CD4-positive, alpha-beta T cell treated with Interleukin-1 beta for 1 hour (primary cell): ENCODE measurements at places on chromosomes 5 and 9.

DNA sequence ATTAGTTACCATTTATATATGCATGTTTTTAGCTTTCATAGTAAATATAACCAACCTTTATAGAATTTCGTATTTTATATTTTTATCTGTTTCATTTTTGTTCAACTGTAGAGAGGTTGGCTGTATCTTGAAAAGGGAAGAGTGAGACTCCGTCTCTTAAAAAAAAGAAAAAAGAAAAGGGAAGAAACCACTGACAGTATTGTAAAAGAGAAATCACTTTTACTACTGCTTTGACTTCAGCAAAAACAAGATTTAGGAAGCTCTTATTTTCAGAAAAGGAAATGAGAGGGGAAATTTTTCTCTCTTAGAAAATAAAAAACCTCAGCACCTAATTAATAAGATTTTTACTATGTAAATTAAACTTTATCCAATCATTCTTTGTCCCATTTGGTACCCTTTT, 14.4 kb downstream of the POLK start:
- DNase-seq = no peak

DNA sequence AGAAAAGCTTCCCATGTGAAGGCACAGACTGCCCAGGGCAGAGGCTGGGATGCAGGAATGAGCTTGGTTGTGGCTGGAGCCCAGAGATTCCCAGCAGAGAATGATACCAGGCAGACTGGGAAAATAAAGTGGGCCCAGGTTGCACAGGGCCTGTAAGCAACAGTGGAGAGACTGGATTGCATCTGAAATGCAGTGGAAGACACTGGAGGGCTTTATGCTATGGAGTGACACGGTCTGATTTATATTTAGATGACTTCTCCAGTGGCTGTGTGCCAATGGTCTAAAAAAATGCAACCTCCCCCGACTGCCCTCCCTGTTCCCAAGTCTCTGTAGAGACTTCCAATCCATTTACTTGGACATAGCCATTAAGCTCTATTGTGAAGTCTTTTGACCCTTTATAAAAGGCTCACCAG, 951.1 kb upstream of the DMAC1 start:
- no peak for DNase-seq

DNA sequence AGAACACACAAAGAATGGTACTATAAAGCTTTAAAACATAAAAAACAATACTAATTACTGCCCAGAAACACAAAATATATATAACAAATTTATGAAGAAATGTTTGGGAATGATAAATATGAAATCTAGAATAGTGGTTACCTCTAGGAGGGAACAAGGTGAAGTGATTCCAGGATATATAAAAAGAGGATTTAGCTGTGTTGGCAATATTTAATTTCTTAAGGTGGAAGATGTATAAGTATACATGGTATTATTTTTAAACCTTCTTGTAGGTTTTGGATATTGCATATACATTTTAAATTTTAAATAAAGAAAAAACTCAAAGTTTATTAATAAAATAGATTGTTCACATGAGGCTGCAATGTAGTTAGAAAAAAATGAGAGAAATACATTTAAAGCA, 112.7 kb upstream of the ZNF618 start:
- no peak for DNase-seq

GRCh38 chr9:85522459-85523092, 219.2 kb downstream of the AGTPBP1 start:
- peak; percentile 27 for DNase-seq

GRCh38 chr9:95023217-95024003, 294.1 kb downstream of the FANCC start:
- no peak for DNase-seq

GRCh38 chr5:74971947-74972460, 80.4 kb downstream of the GCNT4 start:
- DNase-seq = no peak

DNA sequence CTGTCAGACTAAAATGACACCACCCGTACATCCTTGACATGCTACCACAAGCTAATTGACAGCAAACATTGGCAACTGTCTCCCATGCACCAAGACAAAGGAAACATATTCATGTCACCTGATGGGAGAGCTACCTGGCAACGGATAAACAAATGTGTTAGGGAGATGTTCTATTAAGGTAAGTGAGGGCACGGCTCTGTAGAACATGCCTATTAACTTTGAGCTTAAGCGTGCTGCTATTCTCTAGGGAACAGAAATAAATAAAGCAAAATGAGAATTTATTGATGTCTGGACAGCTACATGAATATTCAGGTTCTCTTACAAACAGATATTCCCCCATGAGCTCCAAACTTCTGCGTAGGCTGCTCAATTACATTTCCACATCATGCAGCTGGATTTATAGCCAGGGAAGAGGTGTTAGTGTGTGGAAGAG, 361.4 kb upstream of the RFX3 start:
- DNase-seq = no peak

GRCh38 chr9:128503870-128504269, 649 bp upstream of the GLE1 start:
- DNase-seq = no peak

- no peak for DNase-seq
Measured at GRCh38 chr5:178470760-178471025, 119.5 kb downstream of the COL23A1 start.

DNA sequence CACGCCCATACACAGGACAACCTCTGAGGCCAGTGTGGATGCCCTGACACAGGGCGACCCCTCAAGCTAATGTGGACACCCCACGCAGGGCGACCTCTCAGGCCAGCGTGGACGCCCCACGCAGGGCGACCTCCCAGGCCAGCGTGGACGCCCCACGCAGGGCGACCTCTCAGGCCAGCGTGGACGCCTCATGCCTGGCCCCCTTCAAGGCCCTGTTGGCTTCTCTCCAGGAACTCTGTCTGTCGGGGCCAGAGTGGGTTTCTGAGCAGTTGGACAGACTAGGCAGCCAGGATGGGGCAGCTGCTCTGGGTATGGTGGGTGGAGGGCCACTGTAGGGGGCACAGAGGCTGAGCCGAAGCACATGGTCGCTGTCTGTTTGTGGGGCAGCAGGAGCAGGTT, 47.4 kb downstream of the LMX1B start:
- DNase-seq = no peak

- no peak for DNase-seq
Measured at GRCh38 chr5:73213566-73213998, 40.6 kb downstream of the TMEM174 start.

- DNase-seq = no peak
Measured at GRCh38 chr9:21015129-21015815, 16.2 kb downstream of the HACD4 start.

DNA sequence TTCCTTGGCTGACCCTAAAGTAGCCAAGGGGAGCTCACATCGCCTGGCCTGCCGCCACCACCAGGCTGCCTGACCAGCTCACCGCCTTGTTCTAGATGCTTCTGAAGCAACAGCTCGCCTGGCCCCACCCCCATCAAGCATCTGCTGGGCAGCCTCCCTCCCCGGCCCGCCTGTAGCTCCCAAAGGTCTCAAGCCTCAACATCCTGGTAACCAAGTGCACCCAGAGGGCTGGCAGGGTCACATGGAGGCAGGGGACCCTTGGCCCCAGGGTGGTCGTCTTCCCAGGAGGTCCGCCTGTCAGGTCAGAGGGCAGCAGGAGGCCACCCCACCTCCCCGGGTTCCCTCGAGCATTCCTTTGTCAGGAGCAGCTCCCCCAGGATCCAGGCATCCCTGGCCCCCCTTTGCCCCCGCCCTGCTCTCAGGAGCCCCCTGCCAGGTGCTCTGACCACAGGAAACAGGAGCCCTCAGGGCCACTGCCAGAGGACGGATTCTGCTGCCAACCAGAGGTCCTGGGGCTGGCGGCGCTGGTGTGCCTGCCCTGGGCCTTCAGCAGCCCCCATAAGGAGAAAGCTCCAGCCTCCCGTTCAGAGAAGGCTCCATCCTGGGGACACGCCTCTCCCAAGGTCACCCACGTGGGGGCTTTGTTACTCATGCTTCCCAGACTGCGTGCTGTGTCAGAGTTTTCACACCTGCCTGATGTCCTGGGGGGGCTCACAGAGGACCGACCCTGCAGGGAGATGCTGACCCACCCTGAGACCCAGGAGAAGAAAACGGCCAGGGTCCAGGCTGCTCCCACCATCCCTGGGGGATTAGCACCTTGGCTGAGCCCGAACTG, 3.5 kb upstream of the LRRC14B start:
- no peak for DNase-seq

DNA sequence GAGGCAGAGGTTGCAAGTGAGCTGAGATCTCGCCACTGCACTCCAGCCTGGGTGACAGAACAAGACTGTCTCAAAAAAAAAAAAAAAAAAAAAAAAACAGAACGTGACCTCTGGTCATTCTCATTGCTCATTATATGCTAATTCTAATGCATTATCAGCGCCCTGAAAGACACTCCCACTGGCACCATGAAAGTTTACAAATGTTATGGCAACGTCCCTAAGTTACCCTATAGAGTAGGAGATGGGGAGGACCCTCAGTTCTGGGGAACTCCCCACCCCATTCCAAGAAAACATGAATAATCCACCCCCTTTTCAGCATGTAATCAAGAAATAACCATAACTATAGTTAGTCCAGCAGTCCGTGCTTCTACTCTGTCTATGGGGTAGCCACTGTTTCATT, 48.9 kb upstream of the DENND4C start:
- DNase-seq = no peak

GRCh38 chr9:134239939-134240338, 75.6 kb upstream of the RNU6ATAC start:
- no peak for DNase-seq

DNA sequence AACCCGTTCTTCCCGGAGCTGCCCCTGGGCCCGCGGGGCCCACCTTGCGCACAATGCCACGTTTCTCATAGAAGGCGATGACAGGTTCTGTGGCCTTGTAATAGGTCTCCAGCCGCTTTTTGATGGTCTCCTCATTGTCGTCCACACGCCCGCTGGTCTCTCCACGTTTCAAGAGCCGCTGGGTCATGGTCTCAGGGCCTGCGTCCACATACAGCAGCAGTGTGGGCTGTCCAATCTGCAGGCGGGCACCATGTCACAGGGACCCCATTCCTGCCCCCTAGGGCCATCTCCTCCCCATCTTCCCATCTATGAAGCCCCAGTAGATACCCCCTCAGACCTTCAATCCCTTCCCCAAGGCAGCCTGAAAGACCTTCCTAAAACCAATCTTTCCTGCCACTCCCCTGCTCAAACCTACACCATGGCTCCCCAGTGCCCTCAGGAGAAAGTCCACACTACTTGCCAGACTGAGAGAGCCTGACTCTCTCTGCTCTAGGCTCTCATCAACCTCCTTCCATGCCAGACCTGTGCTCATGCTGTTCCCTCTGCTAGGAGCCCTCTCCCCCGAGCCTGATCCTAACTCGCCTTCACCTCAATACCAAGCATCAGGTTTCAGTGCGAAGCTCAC, 9.1 kb downstream of the AK1 start:
- no peak for DNase-seq

DNA sequence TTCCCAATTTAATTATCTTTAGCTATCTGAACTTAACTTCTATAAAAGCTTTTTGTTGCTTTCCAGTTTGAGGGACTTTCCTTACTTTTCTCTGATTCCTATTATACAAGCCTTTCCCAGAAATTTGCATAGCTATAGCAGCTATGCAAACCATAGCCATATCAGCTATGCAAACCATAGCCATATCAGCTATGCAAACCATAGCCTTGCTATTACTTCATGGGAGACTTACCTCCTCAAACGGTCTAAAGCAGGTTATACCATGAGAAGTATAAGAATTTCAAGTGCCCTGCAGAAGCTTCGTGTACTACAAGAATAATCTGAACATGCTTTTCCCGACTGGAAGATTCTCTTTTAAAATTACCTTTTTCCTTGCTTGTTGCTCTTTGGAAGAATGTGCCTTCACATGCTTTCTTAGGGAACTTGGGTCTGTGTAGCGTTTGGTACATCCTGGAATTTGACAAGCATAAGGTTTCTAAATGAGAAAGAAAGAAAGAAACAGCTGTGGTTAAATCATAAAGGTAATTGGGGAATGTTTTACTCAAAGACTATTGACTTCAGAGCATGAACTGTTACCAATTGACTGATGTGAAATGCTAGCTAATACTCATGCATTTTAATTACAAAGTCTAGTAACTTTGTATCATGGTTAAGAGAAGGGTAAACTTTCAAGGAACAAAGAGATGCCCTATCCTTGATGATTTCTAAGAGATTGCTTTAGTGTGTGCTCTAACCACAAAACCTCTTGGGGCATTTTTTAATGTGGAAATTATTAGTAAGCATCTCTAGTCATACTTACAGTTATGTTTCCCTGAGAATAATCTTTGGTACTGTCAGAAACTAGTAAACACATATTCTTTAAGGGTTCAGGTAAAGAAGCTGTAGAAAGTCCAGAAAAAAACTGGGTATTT, 367.6 kb downstream of the GLIS3 start:
- DNase-seq = no peak

DNA sequence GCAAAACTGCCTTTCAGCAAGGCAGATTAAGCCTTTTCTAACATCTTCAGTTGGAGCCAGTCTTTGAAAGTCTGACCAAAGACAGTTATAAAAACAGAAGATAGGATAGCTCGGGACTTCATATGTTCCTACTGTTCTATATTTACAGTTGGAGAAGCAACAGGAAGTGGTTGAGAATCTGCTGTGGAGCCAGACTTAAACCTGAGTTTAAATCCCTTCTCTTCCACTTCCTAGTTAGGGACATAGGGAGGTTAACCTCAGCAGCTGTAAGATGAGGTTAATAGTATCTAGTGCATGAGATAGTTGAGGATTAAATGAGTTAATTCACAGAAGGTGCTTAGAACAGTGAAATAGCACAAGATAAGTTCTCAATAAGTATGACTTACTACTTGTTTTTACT, 84.5 kb upstream of the FREM1 start:
- no peak for DNase-seq

DNA sequence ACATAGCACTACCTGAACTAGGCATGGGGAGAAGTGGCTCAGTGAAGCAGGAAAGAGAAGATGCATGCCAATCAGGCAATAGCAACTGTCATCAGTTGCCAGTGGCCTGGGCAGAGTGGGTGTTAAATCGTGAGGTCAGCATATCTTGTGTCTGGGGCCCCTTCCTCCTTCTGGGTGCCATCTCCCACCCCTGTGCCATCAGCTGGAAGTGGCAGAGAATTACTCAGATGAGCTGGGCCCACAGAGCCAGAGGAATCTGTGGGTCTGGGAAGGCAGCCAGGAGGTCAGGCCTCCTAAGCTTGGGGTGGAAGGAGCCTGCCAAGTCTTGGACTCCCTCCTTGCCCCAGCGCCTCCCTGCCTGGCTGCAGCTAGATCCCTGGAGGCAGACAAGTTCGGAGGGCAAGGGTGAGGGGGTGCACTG, 66.5 kb downstream of the GALNT12 start:
- DNase-seq = no peak

DNA sequence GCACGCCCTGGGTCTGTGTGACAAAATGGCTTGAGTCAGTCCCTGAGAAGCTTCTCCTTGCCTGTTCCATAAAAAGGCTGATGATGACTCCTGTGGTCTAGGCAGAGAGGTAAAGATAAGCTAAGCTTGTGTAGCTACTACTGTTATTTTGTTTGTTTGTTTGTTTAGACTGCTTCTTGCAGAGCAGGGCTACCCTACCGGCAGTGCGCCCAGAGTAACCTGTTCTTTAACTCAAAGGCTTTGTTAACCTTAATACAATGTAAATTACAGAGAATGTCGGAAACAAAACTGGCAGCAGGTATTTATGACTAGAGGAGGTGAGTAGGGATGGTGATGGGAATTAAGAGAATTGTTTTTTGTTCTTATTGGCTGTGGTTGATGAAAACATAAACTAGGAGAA, 87.6 kb downstream of the F2RL2 start:
- no peak for DNase-seq
